ENCODE measurements at places on chromosomes 4 and X.
A peak's percentile ranks its signal among the peaks of the same experiment; 100 is the strongest.

DNA sequence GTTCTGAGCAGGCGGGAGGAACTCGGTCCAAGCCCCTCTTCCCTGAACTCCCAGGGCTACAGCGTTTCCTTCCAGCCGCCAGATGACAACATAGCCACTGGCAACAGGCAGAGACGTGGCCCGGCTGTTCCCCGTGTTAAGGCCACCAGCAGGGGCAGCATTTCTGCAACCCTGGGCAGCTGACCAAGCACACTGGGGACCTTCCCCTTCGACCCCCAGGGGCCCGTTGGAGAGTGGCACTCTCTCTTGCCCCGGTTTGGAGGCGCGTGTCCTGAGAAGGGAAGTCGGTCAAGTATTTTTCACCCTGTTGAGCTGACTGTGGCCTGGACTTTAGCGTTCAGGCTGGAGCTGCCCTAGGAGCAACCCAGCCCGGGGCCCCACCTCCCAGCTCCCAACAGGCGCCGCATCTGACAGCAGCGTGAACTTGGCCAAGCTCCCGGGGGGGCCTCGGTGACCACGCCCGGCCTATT is 37.6 kb downstream of the ZBTB49 start:
- DNase-seq = peak; percentile 51

- DNase-seq = no peak
Observed at GRCh38 chr4:53128706-53129357, 237.0 kb downstream of the SCFD2 start.

GRCh38 chr4:182873726-182874125 is 43.5 kb downstream of the DCTD start:
- no peak for DNase-seq

DNA sequence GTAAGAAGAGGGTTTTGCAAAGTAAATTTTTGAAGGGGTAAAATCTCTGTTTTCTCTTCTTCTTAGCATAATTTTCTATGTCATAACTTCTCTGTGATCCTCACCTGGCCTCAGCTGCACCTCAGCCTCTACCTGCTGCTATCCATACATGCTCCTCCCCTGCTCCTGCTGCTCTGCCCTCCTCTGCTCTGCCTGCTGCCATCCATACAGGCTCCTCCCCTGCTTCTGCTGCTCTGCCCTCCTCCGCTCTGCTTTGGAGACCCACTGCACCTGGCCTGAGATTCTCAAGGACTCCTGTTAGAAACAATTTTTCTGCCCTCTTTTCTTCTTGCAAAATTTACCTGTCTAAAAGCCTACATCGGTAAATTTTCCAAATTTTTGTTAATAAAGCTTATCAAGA is 388.6 kb upstream of the PITX2 start:
- DNase-seq = no peak

DNA sequence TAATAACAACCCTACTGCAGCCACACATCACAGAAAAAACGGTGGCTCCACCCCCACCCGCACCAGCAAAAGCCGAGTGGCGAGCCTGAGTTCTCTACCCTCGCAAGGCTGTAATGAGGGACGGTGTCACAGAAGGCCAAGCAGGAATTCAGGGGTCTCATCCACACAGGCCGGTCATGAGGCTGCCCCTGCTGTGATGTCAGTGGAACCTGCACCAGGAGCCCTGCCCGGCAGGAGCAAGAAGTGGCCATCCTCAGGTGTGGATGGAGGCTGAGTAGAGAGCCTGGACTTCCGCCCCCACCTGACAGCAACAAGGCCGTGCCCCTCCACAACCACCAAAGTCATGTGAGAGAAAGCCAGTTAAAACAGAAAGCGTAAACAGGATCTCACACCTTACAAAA is 20.6 kb downstream of the LYAR start:
- DNase-seq = no peak

- peak; percentile 29 for DNase-seq
Observed at GRCh38 chr4:123399627-123400358, 3.2 kb downstream of the SPRY1 start.

DNA sequence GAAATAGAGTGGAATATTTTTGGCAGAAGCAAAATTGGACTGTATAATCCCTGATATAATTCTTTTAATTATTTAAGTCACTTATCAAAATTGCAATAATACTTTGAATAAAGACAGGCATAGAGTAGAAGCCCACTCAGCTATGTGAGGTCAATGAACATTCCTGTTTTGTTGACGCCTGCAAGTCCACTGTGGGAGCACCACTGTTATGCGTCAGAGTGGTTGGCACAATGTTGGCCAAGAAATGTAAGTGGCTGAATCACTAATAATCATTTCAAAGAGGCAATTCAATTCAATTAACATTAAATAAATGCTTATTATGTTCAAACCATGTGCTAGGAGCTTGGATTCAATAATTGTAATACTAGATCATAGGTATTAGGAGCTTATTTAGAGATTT is 221.0 kb downstream of the SPCS3 start:
- DNase-seq = no peak

- DNase-seq = peak; percentile 1
Observed at GRCh38 chrX:115023139-115023538, 5.7 kb upstream of the IL13RA2 start.
